ENCODE measurements at places on chromosomes 11 and 22.

- DNase-seq: no peak
These were observed 72.6 kb downstream of the MYO7A start for GRCh38 chr11:77200351-77201268.

- DNase-seq: no peak
These were observed 2.4 kb downstream of the MAPK1 start for GRCh38 chr22:21865041-21865440.

DNA sequence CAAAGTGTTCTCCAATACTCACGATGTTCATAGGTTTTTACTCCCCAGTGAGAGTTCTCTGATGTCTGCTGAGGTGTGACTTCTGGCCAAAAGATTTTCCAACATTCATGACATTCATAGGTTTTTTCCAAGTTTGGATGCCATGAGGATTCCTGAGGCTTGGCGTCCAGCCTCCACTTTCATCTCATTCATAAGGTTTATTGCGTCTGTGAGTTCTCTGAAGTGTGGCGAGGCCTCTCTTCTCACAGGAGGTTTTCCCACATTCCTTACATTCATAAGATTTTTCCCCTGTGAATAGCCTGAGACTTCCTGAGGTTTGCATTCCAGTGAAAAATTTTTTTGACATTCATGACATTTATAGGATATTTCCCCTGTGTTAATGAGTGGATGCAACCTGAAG is 1014.1 kb downstream of the LRRC4C start:
- DNase-seq: no peak

- peak; percentile 46 for DNase-seq
These were observed 2.4 kb upstream of the SYT8 start for GRCh38 chr11:1832211-1832919.

DNA sequence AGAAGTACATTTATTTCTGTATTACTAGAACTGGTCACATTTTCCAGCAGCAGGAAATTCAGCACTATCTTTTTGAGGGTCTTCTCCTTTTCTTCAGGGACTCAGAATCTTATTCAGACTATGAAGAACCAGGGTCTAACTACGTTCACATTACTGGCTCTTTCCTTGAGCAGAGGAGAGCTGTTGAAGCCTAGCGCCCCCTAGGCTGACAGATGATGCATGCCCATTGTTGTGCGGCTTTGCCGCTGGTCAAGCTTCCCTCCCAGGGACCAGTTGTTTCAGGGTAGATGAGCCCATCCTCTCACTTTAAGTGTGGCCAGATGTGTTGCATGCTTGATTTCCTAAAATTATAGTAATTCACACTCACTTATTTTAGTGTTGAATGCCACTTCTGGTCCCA is 168.2 kb upstream of the PDGFD start:
- no peak for DNase-seq

- no peak for DNase-seq
These were observed 402.8 kb downstream of the NXPE2 start for GRCh38 chr11:115080923-115081680.

DNA sequence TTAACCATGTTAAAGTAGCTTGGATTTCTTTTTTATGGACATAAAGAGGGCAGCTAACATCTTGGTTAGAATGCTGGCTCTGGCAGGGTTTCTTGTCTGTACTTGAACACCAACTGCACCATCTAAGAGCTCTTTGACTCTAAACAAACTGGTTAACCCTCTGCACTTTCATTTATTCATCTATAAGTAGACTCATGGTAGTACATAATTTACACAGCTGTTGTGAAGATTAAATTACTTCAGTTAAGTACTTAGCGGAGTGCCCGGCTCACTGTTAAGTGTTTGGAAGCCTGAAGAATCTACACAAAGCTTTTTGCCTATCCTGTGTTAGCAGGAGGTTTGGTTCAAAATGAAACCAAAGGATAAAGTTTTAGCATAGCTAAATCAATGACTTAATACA is 846.2 kb upstream of the API5 start:
- DNase-seq: no peak

DNA sequence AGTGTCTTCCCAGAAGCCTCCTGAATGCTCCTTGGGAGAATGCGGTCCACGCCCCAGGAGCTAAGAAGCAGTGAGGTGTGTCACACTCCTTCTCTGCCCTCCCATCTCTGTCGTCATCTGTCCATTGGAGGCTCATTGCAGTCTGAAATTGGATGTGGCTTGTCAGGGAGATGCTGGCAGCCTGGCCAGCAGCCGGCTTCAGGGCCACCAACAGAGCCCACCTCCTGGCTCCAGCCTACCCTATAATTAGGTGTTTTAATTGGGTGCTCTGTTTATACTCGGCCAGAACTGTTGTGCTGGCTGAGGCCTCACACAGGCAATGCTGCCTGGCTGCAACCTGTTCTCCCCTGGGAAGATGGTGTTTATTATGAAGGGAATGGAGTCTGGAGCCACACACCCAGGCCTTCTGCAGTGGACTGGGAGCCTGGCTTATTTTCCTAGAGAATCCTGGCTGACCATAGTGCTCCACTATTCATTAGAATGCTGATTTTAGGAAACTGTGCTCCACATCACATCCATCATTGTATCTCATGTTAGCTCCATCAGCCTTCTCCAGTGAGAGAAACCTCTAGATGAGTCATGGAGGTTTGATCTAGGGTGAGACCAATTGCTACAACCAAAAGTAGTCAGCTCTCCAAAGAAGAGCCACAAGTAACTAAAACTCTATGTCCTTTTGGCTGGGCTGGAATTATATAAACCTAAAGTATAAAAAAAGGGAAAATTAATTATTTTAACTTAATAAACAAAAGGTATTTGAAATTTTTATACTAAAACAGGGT is 86.8 kb upstream of the CRTAM start:
- no peak for DNase-seq

DNA sequence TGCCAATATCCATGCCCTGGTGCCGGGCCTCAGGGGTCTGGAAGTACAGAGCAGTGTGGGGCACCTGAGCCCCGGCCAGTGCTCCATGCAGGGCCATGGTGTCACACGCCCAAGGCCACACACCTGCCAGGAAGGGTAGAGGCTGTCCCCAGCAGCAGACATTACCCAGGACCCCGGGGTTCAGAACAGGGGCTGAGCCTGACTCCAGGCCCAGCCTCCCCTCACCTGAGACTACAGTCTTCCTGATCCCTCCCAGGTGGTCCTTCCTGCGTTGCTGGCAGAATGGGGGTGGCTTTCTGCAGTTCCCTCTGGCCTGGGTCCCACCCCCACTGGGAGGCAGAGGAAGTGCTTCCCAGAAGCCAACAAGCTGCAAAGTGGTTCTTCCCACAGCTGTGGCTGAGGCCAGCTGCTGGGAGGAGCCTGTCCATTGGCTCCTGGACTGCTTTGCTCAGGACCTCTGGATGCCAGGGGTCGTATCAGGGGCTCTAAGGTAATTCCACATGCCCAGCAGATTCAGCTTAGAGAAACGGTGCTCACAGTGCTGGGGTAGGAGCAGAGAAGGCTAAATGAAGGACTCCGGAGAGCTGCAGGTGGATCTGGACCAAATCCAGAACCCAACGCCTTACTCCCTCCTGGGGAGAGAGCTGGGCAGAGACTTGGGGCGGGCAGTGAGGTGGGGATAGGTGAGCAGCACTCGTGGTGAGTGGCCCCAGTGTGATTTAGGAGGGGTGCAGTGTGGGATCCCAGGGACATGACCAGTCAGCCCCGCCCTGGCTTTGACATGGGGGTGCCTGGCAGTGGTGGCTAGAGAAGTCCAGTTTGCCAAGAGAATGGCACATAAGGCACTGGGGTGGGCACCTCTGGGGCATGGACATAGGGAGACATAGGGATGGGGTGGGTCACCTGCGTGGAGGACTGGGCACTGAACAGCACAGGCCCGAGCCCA is 12.6 kb downstream of the TCIRG1 start:
- DNase-seq: no peak

- DNase-seq: no peak
These were observed 467 bp downstream of the EPS8L2 start for GRCh38 chr11:706439-706956.

DNA sequence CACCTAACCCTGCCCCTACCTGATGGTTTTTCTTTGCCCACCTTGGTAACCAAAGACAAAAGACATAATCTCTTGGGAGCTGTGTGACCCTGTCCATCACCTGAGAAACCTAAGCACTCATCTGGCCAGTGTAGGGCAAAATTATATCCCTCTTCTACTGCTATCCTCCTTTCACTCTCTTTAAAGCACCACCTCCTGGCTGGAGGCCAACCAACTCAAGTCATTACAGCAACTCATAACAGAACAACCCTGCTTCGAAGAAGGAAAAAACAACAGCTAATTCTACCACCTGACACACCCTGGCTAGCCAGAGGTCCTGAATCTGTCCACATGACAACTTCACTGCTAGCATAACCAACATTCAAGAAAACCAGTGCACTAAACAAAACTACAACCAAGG is 45.5 kb downstream of the GAS2 start:
- no peak for DNase-seq

DNA sequence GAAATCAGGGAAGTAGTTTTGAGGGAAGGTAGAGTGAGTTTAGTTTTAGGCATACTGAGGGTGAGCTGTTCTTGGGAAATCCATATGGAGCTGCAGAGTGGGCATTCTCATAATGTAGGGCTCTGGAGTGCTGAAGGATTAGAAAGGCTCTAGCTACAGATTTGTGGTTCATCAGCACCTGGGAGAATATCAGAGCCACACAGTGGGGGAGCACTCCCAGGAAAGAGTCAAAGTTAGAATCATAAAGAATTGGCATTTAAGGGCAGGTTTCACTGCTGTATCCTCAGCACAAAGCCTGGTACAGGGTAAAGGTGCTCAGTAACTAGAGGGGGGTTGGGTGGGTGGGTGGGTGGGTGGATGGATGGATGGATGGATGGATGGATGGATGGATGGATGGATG is 52.5 kb downstream of the SLN start:
- no peak for DNase-seq

DNA sequence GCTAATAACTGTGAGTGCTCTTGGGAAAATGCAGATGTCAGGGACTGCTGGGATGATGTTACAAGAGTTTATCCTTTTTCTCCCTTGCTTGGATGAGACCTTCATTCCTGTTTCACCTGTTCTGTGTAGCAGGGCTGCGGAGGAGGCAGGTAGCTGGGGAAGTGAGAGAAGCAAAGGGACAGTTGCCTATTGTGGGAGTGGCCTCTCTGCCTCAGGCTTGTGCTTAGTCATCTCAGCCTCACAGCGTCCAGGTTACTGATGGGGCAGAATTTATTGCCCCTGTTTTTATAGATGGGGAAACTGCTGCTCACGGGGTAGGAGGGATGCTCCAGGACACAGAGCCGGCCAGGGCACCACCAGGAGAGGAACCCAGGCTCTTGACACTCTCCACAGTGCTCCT is 1.7 kb downstream of the STX3 start:
- DNase-seq: no peak

GRCh38 chr11:133945087-133945974 is 11.4 kb downstream of the IGSF9B start:
- DNase-seq: peak; percentile 80

DNA sequence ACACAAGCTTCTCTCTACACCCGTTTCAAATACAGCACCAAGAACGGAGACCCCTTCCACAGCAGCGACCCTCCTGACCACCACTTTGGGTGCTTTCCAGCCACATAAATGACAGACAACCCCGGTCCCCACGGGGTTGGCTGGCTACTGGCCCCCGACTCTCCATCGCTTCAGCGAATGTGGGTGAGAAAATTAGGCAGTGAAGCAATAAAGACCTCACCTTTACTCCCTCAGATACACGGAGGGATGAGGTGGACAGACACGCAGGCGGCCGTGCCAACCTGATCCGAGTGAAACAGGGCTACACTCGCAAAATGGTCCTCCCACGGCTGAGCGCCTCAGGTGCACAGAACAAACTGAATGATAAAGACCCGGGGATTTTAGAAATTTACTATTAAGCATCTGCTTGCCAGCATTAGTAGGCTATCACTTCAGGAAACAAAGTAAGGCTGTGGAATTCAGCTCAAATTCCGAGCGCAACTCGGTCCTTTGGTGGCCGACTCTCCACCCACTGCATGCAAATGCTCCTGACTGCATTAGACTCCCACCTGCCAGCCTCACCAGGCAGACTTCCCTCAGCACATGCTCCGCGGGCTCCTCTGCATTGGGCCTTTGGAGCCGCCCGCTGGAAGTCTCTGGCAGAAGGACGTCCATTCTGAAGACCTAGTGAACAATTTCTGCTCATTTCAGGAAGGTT is 12.8 kb upstream of the EFCAB6 start:
- DNase-seq: no peak

- DNase-seq: no peak
These were observed 27.9 kb downstream of the GUCY1A2 start for GRCh38 chr11:106990331-106990730.

GRCh38 chr11:27451244-27451965 is 21.2 kb downstream of the LGR4 start:
- no peak for DNase-seq

DNA sequence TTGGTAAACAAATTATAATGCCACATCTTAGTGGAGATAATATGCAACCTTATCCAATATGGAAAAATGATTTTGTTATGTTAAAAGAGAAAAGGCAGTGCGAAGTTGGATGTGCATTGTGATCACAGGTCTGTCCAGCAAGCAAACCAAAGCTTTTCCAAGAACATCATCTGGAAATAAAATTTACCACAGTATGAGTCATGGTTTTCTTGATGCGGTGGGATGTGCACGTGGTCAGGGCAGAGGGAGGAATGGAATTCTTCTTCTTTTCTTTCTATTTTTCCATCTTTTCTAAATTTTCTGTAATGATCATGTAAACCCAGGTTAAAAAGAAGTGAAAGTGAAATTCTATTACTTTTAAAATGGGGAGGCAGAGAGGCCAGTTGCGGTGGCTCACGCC is 169.8 kb downstream of the C11orf91 start:
- no peak for DNase-seq

GRCh38 chr22:31292236-31292989 is at the start of gene PIK3IP1:
Gene PIK3IP1, minus strand, starts transcription at chr22:31292488. Its CDS starts 144 bp downstream, at chr22:31292344.
- peak; percentile 78 for DNase-seq
